ENCODE measurements at places on chromosomes 7 and 10.

- DNase-seq, result no peak
Observed at GRCh38 chr7:48416327-48416908, 245.2 kb downstream of the ABCA13 start.

DNA sequence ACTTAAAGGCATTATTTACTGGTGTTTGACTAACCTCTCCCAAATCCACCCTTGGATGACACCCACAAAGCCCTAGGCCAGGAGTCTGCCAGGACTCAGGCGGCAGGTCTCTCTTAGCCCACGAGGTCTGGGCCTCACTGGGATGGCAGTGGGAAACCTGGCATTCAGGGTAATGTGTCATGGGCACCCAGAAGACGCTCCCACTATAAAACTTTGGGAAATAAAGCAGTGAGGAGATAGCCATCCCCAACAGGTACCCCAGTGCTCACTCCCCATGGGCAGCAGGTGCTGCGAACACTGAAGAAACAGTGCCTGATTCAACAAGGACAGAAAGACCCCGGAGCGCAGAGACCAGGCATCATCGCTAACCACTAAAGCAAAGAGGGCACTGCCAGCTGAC is 14.4 kb upstream of the PTPRN2 start:
- no peak for DNase-seq

- no peak for DNase-seq
Observed at GRCh38 chr10:19466709-19467108, 349.5 kb upstream of the PLXDC2 start.

DNA sequence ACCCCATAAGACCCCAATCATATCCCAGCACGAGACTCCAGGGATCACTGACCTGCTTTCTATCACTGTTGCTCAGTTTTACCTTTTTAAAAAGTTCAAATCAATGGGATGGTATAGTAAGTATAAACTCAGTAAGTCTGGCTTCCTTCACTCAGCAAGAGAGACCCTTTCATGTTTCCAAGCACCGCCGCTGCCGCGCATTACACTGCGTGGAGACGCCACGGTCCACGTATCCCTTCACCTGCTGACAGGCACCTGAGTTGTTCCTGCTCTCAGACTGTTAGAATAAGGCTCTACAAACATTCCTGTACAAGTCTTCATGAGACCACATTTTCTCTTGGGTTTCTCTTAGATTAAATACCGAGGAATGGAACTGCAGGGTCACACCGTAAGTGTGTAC is 28.3 kb downstream of the MAD1L1 start:
- DNase-seq, result no peak

- DNase-seq, result peak; percentile 64
Observed at GRCh38 chr7:25897261-25897782, 254.7 kb upstream of the NFE2L3 start.

DNA sequence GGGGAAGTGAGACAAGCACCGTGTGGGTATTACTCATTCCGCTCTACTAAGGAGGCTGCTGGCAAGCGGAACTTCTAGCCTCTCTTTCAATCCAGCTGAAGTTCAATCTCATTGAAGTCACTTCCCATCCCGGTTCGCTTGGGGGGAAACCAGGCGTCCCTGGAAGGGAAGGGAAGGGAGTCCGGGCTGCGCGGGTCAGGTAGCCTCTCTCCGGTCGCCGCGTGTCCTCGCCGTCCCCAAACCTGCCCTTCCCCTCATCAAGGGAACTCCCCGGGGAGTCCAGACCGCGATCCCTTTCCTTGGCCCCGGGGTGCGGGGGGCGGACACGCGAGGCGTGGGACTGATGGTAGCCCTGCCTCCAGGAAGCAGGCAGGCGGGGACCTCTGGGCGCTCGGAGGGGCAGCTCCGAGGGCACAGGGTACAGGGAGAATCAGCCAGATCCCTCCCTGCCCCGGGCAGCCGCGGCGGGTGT is 598 bp upstream of the ZEB1 start:
- DNase-seq, result peak; percentile 42

DNA sequence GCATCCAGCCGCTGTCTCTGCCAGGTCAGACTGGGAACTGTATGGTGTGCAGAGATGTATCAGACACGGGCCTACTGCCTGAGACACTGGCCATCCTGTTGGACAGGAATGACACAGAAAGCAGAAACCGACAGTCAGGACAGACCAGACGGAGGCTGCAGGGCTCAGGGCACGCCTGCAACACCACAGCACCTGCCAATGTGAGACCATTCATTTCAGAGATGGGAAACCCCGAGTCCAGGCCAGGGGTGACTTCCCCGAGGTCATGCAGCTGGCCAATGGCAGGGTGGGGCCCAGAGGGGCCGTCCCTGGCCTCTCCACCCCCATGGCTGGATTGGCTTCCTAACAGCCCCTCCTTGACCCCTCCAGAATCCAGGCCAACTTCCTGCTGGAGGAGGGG is 34.7 kb downstream of the GRID1 start:
- DNase-seq, result no peak

DNA sequence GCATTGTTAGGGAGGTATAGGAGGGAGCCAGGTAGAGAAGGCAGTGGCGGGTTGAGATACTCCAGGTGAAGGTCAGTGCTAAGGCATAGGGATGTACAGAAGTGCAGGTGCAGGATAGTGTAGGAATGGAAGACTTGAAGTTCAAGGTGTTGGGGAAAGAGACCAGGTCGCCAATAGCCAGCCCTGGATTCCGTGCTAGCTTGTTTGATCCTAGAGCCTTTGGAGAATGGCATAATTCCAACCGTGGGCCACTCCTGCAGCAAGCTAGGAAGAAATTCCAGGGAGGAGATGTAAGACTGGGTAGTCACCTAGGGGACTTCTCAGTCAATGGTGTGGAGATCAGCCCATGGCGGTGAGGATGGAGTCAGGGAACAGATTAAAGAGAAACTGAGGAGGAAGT is 272.7 kb downstream of the RPS24 start:
- DNase-seq, result no peak

DNA sequence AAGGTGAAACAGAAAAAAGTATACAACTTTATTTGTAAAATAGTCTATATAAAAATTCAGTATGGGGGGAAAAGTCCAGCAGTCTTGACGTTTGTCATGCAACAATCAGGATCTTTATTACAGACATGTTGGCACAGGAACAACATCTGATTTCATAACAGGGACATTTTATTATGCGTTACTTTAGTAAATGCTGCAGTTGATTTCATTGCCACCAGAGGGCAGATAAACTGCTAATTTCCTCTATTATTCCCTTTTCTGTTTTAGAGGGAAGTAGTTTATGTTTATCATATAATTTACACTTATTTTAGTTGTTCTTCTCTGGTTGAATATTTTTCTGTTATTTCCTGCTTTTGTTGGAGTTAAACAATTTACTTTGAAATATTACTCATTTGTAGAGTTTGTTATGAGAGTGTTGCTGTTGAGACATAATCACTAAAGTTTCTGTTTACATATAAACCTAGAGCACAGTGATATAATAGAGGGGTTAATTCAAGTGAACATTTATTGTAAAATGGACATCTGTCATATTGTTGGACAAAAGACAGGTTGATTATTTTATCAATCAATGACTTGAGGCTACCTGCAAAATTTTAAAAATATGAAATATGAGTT is 3.3 kb downstream of the PLXDC2 start:
- no peak for DNase-seq

Measured in SIG-M5 (cell line).